ENCODE measurements at places on chromosomes 2 and 18.

- ATAC-seq = no peak
Measured at GRCh38 chr2:157444641-157445040, 752 bp upstream of the CYTIP start.

DNA sequence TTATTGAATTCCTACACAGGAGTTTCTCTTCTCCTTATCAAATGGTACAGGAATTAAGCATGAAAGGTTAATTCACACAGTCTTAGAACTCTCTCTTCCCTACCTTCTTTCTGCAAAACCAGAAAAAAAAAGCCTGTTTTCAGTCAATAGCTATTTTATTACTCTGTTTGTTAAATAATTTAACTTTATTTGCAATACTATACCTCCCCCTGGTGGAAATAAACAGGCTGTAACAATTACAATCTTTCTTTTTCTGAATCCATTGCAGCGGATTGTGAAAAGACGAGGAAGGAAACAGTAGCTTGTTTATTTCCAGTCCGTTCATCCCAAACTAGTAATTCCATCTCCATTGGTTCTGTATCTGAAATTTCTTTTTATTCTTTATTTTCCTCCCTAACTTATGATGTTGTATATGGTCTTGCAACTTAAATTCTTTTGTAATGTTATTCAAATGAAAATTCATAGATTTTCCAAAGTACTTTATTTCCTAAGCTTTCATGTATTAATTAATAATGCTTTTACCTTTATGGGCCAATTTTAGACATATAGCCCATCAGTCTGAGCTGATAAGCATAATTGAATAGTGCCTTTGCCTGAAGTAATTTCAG lies 165.2 kb downstream of the SH3BP4 start:
- ATAC-seq = no peak

DNA sequence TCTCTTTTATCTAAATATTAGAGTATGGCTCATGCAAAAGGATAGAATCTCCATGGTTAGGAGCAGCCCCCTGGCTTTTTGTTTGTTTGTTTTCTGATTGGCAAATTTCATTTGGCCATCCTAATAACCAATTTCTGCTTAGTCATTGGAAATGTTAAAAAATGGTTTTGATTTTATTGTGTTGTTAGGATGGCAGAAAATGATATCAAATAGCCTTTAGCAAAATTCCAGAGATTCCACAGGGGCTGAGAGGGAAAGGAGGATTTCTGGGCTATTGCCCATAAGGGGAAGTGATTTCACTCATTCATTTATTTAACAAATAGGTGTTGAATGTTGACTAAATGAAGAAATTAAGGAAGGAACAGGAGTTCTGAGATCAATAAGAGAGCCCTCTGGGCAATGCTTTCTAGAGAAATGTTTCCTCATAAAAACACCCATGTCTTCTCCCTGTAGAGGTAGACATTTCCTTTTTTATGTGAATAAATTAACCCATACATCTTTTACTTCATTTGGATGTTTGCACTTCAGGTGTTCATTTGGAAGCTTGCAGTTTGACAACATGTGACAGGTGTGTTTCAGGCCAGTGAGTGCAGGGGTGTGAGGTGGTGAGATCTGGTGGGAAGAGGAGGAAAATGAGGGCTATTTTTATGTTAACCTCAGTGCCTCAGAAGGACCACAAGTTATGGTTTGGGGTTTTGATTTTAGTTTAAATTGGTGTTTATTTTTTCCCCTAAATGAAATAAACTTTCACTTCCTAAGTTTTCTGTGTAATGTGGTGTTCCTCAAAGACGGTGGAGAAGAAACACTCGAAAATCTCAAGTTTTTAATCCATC lies 61.7 kb upstream of the EPC2 start:
- ATAC-seq = no peak

- no peak for ATAC-seq
Measured at GRCh38 chr2:228615496-228615895, 434.0 kb upstream of the SPHKAP start.

DNA sequence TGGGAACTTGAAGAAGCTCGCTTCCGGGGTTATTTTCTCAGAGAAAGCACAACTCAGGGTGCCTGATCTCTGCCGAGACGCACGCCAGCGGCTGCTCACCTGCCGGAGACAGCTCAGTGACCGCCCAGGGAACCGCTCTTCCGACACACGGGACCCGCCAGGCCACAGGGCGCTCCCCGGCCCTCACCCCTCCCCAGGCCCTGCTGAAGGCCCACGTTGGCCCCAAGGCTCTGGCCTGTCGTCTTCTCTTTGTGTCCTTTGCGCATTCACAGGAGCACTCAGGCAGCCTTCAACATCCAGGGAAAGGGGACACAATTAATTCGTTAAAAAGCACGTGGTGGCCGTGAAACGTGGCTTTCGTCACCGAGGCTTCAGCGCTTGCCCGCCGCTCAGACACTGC lies 276.3 kb upstream of the SALL3 start:
- no peak for ATAC-seq

GRCh38 chr2:72953976-72954375 lies 36.7 kb downstream of the EMX1 start:
- ATAC-seq = no peak

DNA sequence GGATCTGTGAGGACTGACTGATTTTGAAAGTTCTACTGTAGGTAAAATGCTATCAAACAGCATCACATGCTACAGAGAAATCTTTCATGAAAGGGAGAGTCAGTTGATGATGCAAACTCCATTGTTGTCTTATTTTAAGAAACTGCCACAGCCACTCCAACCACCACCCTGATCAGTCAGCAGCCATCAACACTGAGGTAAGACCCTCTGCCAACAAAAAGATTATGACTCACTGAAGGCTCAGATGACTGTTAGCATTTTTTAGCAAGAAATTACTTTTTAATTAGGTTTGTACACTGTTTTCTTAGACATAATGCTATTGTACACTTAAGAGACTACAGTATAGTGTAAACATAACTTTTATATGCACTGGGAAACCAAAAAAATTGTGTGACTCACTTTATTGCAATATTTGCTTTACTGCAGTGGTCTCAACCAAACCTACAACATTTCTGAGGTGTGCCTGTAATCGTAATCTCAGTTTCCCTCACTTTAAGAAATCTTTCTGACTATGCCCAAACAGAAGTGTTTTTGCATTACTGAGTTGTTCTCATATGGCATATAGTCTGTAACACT lies 42.8 kb downstream of the METTL8 start:
- no peak for ATAC-seq

GRCh38 chr2:116719836-116720235 lies 1094.7 kb upstream of the DDX18 start:
- ATAC-seq = no peak

DNA sequence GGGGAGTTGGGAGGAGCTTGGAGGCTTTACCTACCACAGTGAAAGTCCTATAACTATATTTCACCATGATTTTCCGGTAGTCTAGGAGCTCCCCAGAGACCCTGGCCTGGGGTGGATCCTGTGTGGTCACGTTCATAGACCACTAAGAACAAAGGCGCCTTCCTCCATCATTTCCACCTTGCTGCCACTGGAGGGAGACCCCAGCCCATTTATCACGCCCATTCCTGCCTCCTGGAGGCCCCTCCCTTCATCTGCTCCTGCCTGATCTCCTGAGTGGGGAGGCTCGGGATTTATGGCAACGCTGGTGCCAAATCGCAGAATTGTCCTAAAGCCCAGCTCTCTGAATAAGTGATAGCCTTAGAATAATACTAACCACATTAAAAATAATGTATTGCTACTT lies 507.6 kb upstream of the SPHKAP start:
- ATAC-seq = no peak

DNA sequence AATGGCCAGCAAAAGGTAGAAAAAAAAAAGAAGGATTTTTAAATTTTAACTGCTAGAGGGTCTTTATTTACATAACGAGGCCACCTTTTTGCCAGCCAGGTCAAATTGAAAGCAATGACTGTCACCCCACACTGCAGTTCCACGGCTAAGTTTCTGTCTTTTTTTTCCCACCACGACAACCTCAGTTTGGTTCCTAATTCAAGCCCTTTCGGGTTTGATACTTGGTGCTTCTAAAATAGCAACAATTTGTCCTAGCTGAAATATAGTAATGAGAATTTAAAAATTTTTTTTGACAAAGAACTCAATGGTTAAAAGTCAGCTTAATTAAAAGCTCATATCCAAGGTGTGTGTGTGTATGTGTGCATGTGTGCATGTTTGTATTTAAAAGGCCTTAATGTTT lies 16.4 kb upstream of the NMS start:
- no peak for ATAC-seq

DNA sequence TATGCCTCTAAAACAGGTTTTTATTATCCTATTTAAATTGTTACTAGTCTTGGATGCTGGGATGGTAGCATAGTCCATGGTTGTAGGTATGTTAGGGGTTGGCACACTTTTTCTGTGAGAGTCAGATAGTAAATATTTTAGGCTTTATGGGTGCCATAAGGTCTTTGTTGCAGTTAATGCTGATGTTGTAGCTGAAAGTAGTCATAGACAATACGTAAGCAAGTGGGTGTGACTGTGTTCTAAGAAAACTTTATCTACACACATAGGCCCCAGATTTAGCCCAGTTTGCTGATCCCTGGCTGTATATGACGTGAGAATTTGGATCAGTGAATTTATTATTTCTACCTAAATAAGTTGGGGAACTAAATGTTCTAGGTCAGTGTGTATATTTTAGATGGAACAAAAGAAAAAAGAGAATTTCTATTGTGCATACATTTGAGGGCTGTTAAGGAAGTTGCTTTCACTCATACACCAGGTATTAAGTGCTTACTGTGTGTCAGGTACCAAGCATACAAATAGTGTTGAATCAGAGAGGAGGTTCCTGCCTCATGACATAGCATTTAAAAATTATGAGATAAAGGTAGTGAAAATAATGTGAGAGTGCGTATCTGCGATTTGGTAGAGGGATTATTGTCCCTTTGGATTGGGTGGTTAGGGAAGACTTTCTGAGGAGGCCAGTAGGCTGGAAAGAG lies 39.4 kb downstream of the AGFG1 start:
- ATAC-seq = no peak

DNA sequence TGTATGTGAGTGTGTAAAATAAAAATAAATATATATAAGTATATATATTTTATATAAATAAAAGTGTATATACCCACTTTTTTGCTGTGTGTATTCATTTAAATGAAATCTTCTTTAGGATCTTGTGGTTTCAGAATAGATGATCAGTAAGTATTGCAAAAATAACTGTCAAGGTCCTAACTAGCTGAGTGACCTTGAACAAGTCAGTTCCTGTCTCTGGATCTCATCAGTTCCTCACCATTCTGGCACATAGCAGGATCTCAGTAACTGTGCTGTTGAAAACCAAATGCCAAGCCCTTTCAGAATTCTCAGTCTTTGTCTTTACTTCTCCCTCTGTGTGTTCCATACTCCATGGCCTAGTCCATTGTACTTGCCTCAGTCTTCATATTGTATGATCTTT lies 115.3 kb upstream of the CXCR4 start:
- no peak for ATAC-seq

GRCh38 chr2:211751848-211752247 lies 786.8 kb downstream of the ERBB4 start:
- ATAC-seq = no peak

- ATAC-seq = peak; percentile 93
Measured at GRCh38 chr2:27735263-27735904, 36.1 kb upstream of the MRPL33 start.

GRCh38 chr18:23437357-23438045 lies 15.6 kb upstream of the RIOK3 start:
- ATAC-seq = peak; percentile 95

- ATAC-seq = no peak
Measured at GRCh38 chr2:56522605-56523089, 338.9 kb downstream of the CCDC85A start.

GRCh38 chr2:33784488-33784887 lies 185.4 kb upstream of the FAM98A start:
- ATAC-seq = no peak

DNA sequence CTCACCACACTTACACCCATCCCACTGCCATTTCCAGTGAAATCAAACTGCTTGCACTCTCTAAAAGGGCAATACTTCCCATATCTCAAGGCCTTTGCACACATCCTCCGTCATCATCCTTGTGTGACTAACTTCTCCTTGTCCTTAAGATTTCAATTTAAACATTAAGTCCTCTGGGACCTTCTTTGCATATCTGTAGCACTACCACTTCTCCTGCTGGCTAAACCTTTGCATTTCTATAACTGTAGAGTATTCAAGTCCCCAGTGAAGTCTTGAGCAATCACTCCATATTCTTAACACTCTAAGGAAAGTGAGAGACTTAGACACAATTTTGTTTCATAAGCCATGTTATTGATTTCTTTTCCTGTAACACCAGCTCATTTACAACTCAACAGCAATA lies 136.8 kb upstream of the EPHA4 start:
- no peak for ATAC-seq

- ATAC-seq = peak; percentile 42
Measured at GRCh38 chr2:231297108-231297908, 98.2 kb upstream of the B3GNT7 start.

GRCh38 chr2:174031226-174031625 lies 66.1 kb upstream of the SP3 start:
- ATAC-seq = no peak

- no peak for ATAC-seq
Measured at GRCh38 chr2:54724560-54725342, 1.3 kb downstream of the EML6 start.

GRCh38 chr2:119111115-119111975 lies 47.2 kb downstream of the C1QL2 start:
- no peak for ATAC-seq

- ATAC-seq = no peak
Measured at GRCh38 chr18:47830772-47831171, 99.7 kb downstream of the SMAD2 start.

DNA sequence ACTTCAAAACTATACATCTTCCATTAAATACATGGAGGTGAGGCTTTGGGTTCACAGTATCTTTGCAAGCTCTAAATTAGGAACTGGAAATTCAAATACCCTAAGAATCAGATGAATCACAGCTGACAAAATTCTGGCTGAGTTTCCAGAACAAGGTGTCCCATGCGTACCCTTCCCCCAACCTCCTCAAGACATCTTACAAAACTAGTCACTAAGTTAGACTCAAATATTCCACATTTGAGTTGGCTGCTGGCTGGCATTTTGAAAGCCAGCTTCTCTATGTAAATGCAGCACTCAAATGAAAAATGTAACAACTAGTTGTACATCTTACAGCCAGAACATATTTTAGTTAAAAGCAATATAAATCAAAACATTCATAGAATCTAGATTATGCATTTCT lies 131.0 kb upstream of the ARL5A start:
- peak; percentile 80 for ATAC-seq

DNA sequence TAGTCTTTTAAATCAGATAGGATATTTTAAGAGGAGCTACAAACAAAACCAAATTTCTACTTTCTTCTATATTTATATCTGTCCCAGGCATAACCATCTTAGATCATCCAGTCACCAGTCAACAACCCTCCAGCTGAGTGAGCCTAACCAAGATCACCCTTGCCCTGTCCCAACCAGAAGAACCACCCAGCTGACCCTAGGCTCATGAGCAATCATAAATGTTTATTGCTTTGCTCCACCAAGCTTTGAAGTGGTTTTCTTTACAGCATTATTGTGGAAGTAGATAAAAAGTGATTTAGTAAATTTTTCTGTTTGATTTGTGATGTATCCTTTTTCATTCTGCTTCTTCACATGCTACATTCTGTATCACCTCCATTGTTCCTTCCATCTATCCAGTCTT lies 167.2 kb upstream of the PIEZO2 start:
- ATAC-seq = no peak

GRCh38 chr2:52395912-52396311 lies 1364.0 kb upstream of the NRXN1 start:
- ATAC-seq = no peak

Measured in gastroesophageal sphincter (tissue), 4 donors.